ENCODE measurements at places on chromosomes 6 and 20. TPM values are rescaled to one million over a fixed set of nuclear protein-coding genes. Genes with fewer than 3 reads are reported as not detected.

RAB44 gene
- total RNA-seq = not detected

KCNK16 gene
- not detected for total RNA-seq

CAGE1 gene
- total RNA-seq = 0.19 TPM

PCMTD2 gene
- total RNA-seq = 96.7 TPM

AHI1 gene
- 24.5 TPM for total RNA-seq
